ENCODE measurements at places on chromosomes 4 and X.

DNA sequence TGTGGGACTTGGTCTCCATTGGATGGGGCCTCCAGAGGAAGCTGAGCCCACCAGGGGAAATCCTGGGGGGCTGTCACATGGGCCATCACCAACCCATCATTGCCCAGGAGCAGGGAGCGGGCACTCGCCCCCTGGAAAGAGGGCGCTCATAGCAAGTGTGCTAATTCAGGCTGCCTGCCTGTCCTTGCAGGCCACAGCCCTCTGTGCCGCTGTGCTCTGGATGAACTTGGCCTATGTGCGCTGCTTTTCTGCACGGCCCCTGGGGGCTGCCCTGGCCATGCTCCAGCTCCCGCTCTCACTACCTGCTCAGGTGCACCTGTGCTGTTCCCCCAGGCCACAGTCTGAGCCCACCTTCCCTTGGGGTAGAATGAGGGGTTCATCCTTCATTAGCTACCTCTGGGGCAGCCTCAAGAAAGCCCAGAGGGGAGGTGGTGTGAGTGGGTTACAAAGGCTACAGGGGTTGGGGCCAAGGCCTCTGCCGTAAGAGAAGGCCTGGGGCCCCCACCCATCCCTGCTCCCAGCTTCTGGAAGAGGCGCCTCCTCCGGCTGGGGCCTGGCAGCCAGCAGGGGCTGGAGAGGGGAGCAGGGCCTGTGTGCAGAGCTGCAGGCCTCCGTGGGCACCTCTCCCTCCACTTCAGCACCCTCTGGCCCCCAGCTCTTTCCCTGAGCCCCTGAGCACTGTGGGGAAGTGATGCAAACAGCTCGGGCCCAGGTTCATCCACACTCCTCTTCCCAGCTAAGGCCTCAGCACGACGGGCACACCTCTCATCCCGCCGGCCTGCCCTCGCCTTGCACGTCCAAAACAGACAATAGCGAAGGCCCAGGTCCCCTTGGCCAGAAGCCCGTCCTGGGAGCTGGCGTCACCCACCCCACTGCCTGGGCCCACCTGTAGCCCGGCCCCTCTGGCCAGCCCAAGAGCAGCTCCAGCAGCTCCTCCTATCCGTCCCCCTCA is 8.9 kb downstream of the CFAP99 start:
- no peak for DNase-seq

GRCh38 chr4:184651899-184652298 is 2.4 kb downstream of the PRIMPOL start:
- no peak for DNase-seq

DNA sequence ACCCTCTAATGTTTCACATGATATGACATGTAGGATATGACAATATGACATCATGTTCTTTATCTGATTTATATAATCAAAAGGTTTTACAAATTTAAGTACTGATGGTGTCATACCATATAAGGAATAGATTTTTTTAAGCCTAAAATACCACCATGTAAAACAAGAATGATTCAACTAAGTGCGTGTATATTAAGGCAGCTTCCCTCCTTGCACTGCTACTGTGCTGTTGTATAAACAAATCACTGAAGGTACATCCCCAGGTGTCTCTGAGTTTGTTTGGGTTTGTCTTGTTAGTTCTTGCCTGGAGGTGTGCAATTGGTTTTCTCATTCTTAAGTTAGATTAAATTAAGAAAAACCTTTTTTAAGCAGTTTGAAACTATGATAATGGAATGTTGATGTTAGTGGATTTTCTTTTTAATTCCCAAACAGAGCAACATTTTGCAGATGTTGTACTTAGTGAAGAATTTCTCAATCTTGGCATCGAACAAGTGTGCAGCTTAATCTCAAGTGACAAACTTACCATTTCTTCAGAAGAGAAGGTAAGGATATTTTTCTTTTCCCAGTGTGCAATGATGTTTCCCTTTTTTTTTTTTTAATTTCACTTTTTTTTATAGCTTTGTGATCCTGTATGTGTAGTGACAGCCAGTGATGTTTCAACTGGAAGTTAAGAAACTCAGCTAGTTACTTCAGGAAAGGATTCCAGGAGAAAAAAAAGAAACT is 33.4 kb upstream of the MSMO1 start:
- no peak for DNase-seq

GRCh38 chr4:87632469-87632868 is 17.6 kb upstream of the DMP1 start:
- DNase-seq, result no peak

DNA sequence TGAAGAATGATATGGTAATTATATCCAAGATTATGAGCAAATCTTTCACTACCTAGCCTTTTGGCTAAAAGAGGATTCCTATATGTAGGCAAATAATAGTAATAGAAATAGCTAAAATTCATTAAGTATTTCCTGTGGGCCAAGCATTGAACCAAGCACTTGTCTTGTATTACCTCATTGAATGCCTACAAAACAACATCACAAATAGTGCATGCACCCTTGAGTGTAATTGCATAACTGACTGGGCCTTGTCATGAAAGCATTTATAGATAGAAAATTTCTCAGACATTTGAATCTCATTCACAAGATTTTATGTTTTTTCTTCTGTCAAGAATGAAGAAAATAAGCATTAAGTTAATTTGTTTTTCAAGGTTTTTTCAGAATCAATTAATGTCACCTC is 3.9 kb upstream of the HPGDS start:
- DNase-seq, result no peak

DNA sequence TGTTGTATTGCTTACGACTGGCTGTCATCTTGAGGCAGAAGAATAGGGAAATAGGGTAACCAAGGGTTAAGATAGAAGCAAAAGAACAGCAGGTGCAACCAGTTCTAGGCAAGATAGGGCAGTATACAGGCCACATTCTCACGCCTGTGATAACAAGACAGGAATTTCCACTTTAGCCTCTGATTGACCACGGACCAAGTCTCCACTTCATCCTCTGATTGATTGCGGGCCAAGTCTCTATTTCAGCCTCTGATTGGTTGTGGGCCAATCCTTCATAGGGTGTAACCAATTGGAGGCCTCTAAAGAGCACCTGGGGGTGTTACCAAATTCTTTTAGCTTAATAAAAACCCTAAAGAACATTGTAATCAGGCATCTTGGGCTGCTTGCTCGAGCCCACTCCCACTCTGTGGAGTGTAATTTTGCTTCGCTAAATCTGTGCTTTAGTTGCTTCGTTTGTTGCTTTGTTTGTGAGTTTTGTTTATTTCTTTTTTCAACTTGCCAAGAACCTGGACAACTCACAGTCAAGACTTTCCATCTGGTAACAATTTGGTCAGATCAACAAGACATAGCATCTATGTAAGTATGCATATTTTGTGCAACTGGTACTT is 8.7 kb upstream of the TBC1D9 start:
- no peak for DNase-seq

GRCh38 chrX:40405399-40405798 is 175.4 kb upstream of the ATP6AP2 start:
- no peak for DNase-seq

DNA sequence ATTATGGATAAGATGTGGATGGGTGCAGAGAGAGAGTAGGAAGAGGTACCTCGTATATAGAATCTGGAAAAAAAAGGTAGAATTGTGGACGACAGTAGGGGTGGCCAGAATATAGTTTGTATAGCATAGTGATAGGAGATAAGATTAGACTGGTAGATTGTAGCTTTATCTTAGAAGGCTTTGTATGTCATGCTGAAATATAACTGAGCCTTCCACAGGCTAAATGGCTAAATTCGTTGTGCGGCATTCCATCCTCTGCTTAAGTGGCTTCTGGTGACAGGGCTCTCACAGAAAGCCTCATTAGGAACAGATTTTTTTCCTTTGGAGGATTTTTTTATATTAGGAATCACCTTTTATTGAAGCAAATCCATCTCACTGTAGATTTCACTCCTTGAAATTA is 142.3 kb upstream of the BMPR1B start:
- DNase-seq, result no peak

Data from stimulated activated CD4-positive, alpha-beta T cell treated with anti-CD3 and anti-CD28 coated beads, TNF-alpha, amount 100 ng/mL, for 48 hours (primary cell).